Stimulated activated effector memory CD8-positive, alpha-beta T cell treated with anti-CD3 and anti-CD28 coated beads, Interleukin-12 subunit alpha, Interleukin-12 subunit beta, amount 100 ng/mL, for 72 hours (primary cell): ENCODE measurements at places on chromosomes 6 and 20.
A peak's percentile ranks its signal among the peaks of the same experiment; 100 is the strongest.

- no peak for DNase-seq
These were observed 29.7 kb upstream of the MDFI start for GRCh38 chr6:41608443-41609151.

DNA sequence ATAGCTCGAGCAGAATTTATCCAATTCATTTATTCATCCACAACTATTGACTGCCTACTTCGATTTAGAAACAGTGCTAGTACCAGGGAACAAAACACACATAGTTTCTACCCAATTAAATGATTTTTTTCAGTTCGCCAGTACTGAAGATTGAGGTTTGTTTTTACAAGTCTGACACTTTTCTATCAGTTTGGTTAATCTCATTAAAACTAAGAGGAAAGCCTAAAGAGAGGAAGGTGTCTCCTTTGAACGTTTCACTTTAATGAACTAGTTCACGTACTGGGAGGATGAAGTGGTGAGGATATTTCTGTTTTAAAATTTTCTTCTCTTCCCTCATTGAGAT lies 570 bp upstream of the ANKS1A start:
- no peak for DNase-seq

DNA sequence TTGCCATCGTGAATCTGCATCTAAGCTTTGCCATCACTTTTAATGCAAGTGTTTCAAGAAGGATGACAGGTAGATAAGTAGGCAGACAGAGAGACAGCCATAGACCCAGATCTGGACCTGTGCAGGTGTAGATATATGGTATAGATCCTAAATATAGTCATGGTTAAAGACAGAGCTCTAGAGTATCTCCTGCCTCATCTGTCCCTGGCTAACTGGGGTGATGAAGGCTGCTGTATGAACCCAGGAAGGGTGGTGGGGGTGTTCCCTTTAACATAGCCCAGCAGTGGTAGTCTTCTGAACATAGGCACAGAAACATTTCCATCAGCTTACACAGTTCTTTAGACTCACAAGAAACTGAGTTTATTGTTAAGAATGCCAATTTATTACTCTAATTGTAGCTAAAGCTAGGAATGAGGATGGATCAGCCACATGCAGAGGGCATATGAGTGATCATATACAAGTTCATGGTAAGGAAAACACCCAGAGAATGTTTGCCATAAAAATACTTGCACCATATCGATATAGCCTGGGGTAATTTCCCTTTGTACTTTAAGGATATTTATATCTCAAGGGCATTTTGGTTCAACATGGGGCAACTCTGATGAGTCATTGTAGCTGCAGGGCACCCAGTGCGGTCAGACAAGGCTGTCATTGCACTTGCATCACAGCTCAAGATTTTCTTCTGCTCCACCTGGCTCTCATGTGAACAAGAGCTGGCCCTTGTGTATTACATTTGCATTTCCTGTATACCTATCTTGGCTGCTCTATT lies 587.2 kb downstream of the EPM2A start:
- DNase-seq, result no peak

DNA sequence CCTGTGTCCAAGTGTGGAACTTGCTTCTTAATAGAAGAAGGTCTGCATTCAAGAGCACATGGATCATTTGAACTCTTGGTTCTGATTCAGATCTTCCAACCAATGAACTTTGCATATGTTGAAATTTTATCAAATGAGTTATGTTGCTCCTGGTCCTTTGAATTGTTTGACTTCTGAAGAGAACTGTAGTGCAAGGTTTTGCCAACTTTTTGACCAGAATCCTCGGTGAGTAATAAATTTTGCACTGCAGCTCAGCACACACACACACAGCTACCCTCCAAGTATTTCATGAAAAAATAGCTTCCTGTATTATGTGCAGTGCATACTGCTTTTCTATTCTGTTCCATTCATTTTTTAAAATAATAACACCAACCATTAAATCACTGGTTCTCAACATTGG lies 67.5 kb downstream of the BFSP1 start:
- DNase-seq, result no peak

- DNase-seq, result no peak
These were observed 43.1 kb downstream of the SMLR1 start for GRCh38 chr6:130870179-130870880.

DNA sequence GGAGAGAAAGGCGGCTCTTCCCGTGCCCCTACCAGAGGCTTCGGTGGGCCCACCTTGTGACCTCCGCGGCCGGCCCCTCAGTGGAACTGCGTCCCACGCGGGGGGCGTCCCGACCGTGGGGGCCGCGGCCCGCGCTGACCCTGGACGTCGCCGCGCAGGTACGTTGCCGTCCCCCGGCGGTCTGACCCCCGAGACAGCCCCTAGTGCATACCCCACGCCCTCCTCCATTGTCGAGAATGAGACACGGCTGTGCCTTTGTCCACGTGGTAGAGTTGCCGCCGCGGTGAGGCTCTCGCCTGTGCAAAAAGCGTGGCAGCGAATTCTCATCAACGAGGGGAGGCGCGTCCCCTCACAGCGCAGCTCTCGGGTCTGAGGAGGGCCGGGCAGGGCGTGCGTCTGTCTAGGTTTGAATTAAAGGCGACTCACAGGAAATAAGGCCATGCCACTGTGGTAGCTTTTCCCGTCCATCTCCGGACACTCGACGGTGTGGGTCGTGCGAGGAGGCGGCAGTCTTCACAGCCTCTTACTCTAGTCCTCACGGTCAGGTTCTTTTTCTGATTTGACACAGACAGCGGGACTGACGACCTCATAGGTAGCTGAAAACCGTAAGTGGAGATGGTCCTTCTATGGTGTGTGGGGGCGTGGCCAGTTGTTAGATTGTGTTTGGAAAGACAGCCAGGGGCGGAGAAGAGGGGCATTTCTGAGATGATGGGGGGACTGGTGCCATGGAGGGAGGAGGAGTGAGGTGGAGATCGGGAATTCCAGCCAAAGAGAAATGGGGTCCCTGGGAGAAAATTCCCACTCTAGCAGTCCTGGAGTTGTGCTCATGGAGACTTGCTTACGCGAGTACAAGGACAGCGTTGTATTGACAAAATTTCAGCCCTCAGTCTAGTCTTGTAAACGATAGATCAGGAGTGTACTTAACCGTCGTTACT lies 580 bp downstream of the NXT1 start:
- peak; percentile 82 for DNase-seq

GRCh38 chr6:144528743-144529425 lies 243.7 kb downstream of the UTRN start:
- no peak for DNase-seq

DNA sequence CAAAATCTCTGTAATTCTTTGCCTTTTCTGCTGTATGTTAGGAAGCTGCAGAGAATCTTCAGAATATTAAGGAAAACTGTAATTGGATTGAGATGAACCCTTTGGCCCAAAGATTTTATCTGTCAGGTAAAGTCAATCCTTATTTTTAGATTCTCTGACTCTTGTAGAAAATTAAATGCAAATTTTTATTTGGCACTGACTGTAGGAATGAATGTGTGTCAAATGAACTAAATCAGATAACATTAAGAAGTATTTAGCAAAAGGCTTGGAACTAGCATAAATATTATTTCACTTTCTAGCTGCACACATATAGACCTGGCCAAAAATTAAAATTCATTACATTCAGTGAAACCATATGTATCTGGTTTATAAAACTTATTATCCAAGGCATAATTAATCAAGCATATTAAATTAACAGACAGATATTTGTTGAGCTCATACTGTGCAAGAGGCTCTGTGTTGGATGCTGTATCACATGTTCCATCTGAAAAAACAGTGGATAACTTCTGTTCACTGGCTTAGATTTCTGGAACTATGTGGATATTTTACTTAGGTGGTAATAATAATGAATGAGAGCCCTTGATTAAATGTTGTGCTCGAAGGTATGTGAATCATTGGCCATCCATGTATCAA lies 124.8 kb downstream of the HDGFL1 start:
- DNase-seq, result no peak

DNA sequence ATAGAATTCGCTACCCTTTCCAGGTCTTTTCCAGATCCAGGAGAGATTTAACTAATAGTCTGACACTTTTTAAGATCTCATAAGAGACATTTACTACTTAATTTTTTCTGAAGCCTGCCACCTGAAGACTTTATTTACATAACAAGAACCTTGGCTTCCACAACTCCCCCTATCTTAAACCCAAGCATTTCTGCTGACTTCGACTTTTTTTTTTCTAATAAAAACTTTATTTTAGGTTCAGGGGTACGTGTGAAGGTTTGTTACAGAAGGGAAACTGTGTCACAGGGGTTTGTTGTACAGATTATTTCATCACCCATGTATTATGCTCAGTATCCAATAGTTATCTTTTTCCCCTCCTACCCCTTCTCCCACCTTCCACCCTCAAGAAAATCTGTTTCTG lies 64.9 kb upstream of the OR14J1 start:
- DNase-seq, result no peak

GRCh38 chr6:61538801-61539200 lies 747.2 kb downstream of the KHDRBS2 start:
- DNase-seq, result no peak

- DNase-seq, result no peak
These were observed 75.3 kb downstream of the ERMARD start for GRCh38 chr6:169826697-169827096.

DNA sequence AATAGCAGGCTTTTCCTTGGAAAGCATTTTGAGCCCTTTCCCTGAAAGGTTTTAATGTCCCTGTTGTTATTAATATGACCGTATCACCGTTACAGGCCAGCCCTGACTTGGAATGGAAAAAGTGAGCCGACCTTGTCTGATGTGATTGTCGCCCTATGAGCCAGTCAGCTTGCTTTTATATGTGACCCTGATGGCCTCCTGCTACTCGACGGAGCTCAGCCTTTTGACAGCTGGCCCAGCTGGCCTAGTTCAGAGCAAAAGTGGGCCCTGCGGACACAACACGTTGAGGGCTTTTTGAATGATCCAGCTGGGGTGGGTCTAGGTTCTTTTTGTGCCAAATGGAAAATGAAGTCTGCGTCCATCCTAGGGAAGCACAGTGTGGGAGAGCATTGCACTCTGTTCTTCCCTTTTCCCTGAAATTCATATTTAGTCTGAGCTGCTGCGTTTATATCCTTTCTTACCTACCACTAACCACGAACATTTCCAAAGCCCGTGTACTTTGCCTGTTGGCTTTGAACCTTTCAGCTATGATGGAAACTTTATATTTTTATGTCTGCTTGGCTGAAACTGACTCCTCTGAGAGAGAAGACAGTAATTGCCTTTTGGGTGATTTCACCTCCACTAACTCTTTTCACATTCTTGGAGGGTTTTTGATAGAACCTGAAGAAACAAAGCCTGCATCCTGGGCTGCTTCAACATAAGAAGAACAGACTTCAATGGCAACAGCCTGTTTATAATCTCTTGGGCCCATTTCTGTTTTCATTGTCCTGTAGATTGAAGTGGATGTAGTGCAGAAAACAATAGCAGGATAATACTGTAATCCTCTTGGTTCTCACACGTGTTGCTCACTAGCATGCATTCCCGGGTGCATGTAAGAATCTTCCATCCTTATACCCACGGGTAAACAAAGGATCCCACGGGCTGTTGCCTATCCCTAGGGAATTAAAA lies 121.8 kb upstream of the HDGFL1 start:
- DNase-seq, result no peak

DNA sequence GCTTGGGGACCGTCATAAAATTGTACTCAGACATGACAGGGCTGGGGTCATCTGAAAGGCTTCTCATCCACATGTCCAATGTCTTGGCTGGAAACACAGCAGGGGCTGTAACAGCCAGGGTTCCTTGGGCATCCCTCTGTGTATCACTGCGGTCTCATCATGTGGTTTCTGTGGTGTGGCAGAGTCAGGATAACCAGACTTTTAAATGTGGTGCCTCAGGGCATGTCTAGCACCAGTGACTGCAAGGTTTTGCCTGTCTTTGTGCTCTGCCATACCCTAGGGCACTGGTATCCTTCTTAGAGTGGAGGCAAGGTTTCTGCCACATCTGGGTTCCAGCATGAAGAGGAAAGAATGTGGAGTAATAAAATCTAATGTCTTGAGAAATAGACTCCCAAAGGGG lies 124.2 kb downstream of the PLEKHG1 start:
- no peak for DNase-seq

- DNase-seq, result no peak
These were observed 309.7 kb downstream of the SLC35F1 start for GRCh38 chr6:118216751-118217150.
